Activated naive CD8-positive, alpha-beta T cell treated with anti-CD3 and anti-CD28 coated beads, Interleukin-2, amount 50 U/mL, for 16 hours (primary cell): ENCODE measurements at places on chromosomes 4 and X.
A peak's percentile ranks its signal among the peaks of the same experiment; 100 is the strongest.

- no peak for DNase-seq
Measured at GRCh38 chr4:1021386-1022050, 10.1 kb downstream of the FGFRL1 start.

- DNase-seq = no peak
Measured at GRCh38 chr4:180923486-180923885, 1319.7 kb upstream of the TENM3 start.

GRCh38 chr4:38559374-38559773, 104.6 kb upstream of the KLF3 start:
- DNase-seq = no peak

DNA sequence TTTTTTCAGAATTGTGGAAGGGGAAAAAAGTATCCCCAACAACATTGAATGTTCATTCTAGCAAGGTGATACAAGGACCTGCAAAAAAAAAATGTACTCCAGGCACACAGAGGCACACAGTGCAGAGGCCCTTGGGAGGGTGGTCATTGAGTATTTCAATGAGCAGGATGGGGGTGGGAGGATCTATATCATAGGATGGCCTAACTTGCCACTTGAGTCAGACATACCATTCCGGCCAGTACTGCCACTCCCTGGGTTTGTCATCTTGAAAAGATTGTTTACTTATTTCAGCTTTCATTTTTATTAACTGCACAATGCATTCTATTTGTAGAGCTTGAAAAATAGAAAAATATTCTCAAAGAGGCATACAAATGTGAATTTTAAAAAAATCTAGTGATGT, 18.7 kb downstream of the ZNF595 start:
- no peak for DNase-seq

- no peak for DNase-seq
Measured at GRCh38 chr4:88526221-88526815, 2.7 kb upstream of the PYURF start.

DNA sequence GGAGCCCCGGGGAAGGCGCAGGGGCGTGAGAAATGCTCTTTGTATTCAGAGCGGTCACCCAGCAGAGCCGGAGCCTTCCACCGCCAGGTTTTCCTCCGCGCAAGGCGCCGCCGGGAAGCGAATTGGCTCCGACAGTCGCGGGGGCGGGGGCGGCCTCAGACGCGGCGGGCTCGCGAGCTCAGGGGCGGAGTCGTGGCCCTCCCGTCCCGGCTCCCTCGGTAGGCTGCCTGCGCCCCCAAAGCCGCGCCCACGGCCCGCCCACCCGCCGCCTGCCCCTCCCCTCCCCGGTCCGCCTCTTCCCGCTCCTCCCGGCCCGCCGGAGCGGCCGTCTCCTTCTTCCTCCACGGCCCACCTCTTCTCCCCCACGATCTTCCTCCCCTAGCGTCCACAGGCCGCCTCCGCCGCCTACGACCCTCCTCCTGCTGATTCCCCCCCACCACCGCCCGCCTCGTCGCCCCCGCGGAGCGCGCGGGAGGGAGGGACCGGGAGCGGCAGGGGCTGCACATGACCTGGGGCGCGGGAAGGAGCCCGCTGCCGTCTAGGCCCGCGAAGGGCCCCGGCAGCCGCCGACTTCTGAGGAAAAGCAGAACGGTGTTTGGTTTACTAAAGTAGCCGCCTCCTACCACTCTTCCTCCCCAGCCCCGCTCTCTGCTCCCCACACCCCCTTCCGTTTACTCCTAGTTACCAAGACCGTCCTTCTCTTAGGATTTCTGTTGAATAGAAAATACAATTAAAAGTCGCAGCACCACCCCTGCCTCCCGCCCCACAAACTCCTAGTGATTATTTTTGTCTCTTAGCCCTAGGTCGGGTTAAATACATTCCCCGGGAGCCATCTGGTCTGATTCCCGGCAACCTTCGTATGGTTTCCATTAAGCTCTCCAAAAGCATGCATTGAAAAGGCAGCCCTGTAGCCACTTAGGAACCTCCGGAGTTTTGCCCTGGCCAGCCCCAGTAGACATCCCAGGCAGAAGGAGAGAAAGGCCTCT, 53.2 kb downstream of the C4orf51 start:
- DNase-seq = peak; percentile 51

DNA sequence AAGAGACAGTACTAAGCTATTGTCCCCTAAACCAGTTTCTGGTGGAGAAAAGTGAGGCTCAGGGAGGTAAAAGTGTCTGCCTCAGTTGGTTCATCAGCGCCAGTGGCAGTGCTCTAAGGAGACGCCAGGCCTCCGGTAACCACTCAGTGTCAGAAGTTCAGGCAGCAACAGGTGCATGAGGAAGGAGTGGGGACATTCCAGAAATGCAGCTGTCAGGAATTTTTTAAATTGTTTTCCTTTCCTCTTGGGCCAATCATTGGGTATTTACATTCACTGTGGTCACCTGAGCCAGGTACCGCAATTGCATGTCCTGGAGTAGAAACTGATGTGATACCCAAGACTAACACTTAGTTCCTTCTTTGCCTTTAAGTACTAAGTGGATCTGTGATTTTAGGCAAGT, 40.2 kb upstream of the HS3ST1 start:
- DNase-seq = no peak

DNA sequence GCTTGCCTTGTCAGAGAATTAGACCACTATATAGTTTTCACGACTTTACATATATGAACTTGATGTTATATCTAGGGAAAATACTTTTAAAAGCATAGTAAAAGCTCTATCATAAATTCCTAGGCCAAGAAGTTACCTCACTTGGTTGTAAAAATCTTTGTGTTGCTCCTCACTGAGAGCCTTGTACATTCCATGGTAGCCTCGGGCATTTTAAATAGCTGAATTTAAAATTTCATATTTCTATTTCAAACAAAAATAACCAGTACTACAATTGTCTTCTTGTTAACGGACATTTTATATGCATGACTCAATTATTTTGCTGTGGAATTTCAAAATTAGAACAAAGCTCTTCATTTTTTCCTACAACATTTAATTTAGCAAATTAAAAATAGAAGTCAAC, 107.6 kb downstream of the MID1 start:
- DNase-seq = no peak

GRCh38 chr4:76210452-76210851, 3.2 kb downstream of the SCARB2 start:
- DNase-seq = no peak

DNA sequence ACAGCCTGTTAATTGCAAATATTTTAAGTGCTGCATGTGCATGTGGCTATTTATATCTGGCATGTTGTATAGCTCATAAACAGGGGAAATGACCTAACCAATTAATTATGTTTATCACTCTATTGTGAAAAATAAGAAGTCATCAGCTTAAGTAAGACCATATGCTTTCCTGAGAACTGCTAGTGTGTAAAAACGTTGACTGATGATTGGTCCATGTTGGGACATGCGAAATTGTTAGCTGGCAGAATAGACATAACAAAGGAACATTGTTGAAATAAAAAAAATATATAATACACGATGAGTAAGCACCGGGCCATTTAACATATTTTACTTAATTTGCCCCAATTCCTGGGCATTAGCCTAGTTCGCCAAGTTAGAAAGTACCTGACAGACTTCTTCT, 207.5 kb downstream of the ANK2 start:
- DNase-seq = no peak

DNA sequence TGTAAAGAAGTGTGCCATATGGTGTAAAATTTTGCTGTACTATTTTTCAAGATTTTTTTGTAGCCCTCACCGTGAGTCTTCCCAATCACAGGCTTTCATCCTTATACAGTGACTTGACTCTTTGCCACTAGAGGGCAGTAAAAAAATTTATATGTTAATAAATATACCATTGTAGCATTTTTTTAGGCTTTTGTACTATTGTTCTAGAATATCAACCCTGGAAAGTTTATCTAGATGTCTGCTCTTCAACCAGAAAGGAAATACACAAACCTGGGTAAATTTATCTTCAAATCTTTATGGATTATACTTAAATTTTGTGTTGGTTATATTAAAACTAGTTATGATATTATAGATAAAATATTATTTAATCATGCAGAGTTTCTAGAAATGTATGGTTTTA, 235.3 kb downstream of the TENM3 start:
- no peak for DNase-seq

- DNase-seq = no peak
Measured at GRCh38 chrX:38816155-38816554, 14.9 kb downstream of the MID1IP1 start.

DNA sequence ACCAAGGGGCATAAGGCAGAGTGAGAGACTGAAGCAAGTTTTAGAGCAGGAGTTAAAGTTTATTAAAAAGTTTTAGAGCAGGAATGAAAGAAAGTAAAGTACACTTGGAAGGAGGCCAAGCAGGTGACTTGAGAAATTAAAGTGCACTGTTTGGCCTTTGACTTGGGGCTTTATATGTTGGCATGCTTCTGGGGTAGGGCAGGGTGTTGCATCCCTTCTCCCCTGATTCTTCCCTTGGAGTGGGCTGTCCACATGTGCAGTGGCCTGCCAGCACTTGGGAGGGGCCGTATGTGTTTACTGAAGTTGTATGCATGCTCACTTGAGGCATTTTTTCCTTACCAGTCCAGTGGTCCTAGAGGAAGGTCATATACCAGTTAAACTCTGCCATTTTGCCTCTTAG, 35.3 kb upstream of the GPR173 start:
- DNase-seq = no peak

DNA sequence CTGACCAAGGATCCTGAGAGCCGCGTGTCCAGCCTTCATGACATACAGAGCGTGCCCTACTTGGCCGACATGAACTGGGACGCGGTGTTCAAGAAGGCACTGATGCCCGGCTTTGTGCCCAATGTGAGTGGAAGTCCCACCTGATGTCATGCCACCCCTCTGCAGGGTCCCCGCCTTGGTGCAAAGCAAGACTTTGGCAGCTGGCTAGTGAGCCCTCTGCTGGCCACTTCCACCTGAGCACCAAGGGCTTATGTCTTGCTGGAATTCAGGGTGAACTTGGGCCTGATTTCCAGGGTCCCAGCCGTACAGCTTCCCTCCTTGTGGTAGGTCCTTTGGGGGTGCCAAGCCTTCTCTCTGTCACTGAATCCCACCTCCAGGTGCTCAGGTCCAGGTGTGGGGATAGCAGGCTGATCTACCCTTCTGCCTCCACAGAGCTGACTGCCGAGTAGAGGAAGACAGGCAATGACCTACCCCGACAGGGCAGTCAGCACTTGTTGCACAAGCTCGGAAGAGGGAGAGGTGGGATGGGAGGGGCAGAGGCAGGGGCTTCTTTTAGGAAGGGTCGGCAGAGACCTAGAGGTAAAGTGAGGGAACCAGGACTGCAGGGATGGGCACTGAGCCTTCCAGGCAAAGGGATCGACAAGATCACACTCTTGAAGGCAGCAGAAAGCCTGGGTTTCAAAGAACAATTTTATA, 248.1 kb downstream of the EVC2 start:
- DNase-seq = no peak

DNA sequence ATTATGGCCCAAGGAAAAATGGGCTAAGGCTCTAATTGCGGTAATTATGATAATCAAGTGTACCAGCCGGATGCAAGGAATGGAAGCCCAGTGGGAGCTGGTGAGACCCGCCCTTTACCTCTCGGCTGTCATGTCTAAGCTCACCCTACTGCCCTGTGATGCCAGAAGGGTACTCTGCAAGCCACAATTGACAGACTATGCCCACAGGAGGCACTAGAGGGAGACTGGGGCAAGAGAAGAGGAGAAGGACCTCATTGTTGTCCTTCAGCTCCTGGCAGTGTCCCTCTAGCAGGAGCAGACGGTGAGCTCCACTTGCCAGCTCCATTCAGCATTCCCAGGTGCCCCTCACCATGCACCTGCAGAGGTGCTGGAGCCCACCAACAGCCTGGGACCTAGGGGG, 141.8 kb downstream of the SMIM20 start:
- DNase-seq = no peak

DNA sequence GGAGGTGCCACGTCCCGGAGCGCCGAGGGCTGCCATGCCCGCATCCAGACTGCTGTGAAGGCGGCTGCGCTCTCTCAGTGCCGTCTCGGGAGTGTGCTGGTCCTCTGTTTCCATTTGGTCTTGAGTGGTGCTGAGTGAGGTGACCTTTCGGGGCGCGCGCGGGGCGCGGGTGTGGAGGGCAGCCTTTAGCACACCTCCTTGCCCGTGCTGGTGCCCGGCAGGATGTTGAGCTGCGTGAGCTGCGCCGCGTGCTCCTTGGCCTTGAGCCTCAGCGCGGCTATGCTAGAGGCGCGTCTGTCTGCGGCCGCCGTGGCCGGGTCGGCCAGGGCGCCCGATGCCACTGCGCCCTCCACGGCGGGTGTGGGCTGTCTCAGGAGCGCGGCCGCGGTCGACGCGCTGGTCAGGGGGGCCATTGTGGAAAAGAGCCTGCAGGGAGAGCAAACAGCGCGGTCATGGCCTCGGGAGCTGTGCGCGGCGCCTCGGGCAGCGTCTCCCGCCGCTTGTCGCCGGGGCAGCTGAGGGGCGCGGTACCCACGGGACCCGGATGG, 11.2 kb downstream of the ARX start:
- DNase-seq = no peak

DNA sequence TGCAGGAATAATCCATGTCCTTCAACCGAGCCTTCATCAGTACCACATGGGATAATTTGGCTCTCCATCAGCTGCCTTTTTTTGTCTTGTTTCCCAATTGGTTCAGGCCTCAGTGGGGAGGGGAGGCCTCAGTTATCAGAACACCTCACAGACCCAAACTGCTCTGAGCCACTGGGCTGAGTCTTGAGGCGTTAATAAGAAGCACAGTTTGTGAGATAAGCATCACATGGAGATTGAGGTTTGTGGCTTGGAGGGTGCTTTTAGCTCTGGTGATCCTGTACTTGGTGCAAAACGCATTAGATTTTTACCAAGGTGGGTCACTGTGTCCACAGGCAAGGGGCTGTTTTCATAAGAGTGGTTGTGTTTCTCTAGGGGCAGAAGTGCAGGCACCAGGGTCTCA, 82.8 kb upstream of the HPF1 start:
- no peak for DNase-seq

GRCh38 chrX:139842326-139843185, 90.3 kb downstream of the ATP11C start:
- DNase-seq = no peak
